ENCODE measurements at places on chromosomes 5 and 9. TPM values are rescaled to one million over a fixed set of nuclear protein-coding genes. Genes with fewer than 3 reads are reported as not detected.

DNA sequence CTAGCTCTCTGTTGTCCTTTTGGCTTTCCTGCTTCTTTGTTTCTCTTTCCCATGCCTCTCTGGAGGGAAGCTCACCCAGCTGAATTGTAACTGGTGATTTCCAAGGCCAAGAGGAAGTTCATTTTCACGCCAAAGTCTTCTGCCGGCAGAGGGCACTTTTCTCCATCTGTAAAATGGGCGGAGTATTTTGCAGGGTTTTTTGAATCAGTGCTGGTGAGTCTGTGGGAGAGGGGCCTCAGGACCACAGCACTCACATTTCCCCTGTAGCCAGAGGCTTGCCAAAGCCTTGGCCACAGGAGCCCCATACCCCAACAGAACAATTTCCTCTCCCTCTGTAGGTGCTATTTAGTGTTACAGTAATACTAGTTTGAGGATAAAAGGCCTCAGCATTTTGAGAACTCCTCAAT, 42.3 kb upstream of the MATR3 start:
- no peak for DNase-seq

DNA sequence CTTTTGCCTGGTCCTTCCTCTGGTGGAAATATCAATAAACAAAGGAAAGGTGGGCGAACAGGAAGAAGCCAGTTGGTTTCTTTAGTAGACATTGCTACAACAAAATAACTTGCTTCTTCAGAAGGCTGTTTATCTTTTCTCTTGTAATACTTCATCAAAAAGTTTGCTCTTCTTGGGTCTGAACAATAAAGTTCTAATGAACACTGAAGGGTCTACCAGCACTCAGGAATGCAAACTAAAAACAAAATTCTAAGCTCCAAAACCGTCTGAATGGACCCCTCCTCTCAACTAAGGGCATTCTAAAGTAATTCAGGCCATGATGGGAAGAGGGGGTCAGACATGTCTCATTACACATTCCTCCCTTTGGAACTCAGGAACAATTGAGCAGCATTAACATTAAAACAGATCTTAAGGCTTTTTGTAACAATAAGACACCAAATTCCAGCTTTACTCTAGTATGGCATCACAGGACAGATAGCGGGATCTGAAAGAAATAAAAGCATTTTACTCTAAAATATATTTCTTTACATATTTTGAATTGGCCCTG, 2.3 kb downstream of the TBCA start:
- no peak for DNase-seq

The SNX2 gene
- total RNA-seq = 64.7 TPM

- DNase-seq = no peak
These were observed 3.6 kb upstream of the DPH7 start for GRCh38 chr9:137582286-137582860.

DNA sequence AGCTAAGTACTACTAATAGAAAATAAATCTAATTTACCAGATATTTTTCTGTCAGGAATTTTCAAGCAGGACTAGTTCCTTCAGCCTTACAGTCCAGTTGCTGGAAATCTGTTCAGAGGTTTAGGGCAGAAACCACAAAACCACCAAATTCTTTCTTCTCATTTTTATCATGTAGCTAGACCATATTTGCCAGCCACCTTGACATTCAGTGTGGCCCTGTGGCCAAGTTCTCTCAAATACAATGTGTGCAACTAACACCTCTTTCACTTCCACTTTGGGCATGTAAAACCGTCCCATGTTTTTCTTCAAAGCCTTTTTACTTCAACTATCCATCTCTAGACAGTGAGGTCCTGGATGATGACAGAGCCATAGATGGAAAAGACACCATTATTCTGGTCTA, 1133.2 kb upstream of the CDH18 start:
- DNase-seq = no peak

The ARAP3 gene
- total RNA-seq = 24.2 TPM

DNA sequence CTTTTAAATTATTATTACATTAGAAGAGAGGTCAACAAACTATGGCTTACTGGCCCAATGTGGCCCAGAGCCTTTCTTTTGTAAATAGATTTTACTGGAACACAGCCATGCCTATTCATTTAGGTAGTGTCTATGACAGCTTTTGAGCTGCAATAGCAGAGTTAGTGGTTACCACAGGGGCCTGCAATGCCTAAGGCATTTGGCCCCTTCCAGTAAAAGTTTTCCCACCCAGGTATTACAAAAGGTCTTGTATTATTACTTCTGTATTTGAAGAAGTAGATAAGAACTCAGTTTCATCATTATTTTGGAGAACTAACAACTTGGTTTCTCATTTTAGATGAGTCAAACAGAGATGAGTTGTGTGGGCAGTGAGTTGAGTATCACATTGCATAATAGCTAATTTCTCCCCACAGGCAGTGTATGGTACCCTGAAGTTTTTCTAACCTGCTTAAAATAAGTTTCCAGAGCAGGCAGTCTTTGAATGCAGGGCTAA, 9.5 kb downstream of the MTRR start:
- no peak for DNase-seq

DNA sequence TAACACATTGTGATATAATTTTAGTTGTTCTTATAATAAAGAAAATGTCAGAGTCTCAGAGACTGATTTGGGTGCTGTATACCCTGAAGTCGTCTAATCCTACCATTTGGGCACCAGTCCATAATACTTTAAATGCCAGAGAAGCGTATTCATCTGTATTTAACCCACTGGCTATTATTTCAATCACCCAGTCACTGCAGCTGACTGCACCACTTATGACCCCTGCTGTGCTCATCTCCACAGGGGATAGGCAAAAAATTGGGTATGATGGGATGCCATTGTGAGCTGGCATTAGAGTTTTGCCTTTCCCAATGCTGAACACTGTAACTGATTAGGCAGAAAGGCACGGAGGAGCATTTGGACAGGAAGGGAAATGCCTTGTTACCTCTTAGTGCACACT, 599.7 kb downstream of the CAAP1 start:
- DNase-seq = no peak

GRCh38 chr5:58795327-58795726, 212.5 kb downstream of the RAB3C start:
- no peak for DNase-seq
